ENCODE measurements at places on chromosomes 7 and 10.
A peak's percentile ranks its signal among the peaks of the same experiment; 100 is the strongest.

- DNase-seq, result no peak
These were observed 44.2 kb downstream of the DRGX start for GRCh38 chr10:49351669-49352068.

GRCh38 chr7:1844951-1845390 is 174.9 kb downstream of the ELFN1 start:
- DNase-seq, result no peak

GRCh38 chr10:103278862-103279298 is 1.9 kb downstream of the INA start:
- no peak for DNase-seq

- no peak for DNase-seq
These were observed 289.7 kb downstream of the TCF7L2 start for GRCh38 chr10:113239566-113240350.

DNA sequence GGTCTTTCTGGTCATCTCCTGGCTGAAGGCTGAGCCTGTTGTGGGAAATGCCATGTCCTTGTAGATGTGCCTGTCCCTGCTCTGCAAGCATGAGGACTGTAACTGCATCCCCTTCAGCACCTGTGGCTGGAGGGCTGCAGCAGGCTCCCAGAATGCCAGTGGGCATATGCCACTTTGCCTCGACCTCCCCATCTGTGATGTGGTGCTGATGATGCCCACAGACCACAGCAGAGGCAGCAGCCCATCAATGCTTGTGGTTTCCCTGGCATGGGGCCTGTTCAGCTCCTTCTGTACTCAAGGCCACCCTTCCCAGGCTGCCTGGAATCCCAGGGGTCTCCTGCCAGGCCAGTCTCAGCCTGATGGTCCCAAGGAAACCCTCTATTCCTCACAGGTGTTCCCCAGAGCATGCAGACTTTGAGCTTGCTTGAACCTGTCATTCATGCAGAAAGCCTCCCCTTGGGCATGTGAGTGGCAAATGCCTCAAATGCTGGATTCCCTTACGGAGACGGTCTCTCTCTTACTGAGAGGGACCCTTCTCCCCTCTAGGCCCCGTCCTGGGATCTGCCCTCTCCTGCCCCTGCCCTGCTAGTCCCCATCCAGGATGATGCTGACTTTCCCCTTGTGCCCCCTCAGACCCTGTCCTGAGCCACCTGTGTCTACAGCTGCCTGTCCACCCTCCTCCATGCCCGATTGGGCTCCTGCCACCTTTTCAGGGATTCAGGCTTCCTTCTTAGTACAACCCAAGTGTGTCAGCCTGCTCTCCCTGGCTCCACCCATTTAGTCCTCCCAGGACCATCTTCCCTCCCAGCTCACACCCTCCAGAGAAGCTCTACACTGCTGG is 50.9 kb upstream of the ANTXRL start:
- no peak for DNase-seq

DNA sequence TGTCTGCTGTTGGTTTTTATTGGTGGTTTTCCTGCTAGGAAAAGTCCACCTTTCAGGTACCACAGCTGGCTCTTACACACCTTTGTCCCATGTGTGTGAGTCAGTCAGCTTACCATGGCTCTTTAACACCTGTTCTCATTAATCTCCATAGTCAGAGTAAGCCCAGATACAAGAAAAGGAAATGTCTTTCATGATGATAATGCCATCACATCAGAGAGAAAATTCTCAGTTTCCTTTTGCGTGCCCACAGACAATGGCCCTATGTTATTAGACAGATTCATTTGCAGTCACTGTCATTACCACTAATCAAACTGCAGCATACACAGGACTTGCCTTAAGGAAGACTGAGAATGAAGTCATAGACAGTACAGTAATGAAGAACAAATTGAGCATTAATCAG is 1583.6 kb upstream of the LRRTM3 start:
- DNase-seq, result no peak

GRCh38 chr10:82942286-82943099 is 1067.5 kb downstream of the NRG3 start:
- DNase-seq, result no peak

GRCh38 chr7:18900803-18901202 is 216.6 kb downstream of the TWIST1 start:
- DNase-seq, result no peak

DNA sequence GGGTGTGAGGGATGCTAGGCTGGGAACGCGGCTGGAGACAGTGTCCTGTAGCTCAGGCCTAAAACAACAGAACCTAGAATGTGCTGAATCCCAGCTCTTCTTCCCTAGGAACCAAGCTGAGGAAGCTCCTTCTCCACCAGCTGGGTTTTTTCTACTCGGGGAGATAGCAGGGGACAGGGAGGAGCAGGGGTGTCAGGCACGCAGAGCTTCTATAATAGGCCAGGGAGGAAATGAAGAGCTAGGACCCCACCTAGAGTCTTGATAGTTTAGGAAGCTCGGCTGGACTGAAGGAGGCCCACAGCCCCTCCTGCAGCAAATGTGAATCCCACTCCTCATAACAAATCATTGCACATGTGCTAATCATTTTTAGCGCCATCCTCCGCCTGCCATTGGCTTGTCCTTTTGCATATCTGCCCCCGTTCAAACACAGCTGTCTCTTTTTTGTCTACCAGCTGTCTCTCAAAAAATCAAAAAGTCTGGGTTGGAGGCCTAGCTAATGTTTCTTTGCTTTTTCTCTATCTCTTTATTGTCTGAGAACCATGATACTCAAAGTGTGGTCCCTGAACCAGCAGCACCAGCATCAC is 24.1 kb upstream of the FAM180A start:
- no peak for DNase-seq

- peak; percentile 50 for DNase-seq
These were observed 11.2 kb upstream of the C10orf95 start for GRCh38 chr10:102462512-102463054.

DNA sequence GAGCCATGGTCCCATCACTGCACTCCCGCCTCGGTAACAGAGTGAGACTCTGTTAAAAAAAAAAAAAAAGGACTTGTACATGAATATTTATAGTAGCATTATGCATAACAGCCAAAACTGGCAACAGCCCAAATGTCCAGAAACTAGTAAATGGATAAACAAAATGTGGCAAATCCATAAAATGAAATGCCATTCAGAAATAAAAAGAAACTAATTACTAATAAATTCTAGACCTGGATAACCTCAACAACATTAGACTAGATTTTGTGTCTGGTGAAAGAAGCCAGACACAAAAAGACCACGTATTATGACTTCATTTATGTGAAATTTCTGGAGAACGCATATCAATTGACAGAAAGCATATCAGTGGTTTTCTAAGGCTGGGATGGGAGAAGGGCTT is 74.5 kb downstream of the HPSE2 start:
- no peak for DNase-seq

- DNase-seq, result no peak
These were observed 445.3 kb downstream of the HTR7 start for GRCh38 chr10:90412582-90412981.

DNA sequence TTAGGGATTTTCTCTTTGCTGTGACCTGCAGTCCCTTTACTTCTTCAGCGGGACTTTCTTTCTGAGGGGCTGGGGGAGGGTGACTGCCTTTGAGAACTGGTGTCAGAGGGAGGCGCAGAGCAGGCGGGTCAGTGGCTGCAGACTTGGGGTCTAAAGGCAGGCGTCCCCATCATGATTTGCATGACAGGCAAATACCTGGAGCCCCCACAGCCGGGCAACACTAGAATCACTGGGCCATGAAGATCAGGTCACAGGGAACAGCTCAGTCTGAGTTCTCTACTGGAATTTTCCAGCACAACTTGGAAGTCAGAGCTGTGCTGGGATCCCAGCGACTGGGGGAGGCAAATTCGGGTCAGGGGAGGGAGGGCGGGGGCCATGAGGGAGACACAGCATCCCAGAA is 29.2 kb upstream of the PITRM1 start:
- DNase-seq, result no peak

DNA sequence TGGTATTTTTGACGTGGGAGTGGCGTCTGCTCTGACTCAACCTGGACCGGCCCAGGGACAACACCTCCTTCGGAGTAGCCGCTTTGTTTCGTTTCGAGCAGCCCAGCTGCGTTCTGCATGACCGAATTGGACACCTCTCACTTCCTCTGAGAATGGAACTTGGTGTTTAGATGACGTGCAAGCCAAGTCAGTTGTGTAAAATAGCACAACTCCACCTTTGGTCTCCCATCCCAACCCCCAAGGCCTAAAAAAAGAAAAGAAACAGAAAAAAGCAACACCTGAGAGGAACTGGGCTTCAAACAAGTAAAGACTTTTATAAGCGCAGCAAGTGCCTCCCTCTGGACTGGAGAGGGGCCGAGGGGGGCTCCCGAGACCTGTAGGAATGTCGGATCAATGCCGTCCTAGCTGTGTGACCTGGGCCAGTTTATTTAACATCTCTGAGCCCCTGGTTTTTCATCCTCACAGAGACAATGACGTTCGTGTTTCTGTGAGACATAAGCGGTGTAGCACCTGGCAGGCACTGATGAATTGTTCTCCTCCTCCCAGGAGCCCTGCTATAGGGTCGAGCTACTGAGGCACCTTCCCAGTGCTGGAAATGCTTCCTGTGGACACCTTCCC is 52.0 kb upstream of the SMNDC1 start:
- peak; percentile 97 for DNase-seq

DNA sequence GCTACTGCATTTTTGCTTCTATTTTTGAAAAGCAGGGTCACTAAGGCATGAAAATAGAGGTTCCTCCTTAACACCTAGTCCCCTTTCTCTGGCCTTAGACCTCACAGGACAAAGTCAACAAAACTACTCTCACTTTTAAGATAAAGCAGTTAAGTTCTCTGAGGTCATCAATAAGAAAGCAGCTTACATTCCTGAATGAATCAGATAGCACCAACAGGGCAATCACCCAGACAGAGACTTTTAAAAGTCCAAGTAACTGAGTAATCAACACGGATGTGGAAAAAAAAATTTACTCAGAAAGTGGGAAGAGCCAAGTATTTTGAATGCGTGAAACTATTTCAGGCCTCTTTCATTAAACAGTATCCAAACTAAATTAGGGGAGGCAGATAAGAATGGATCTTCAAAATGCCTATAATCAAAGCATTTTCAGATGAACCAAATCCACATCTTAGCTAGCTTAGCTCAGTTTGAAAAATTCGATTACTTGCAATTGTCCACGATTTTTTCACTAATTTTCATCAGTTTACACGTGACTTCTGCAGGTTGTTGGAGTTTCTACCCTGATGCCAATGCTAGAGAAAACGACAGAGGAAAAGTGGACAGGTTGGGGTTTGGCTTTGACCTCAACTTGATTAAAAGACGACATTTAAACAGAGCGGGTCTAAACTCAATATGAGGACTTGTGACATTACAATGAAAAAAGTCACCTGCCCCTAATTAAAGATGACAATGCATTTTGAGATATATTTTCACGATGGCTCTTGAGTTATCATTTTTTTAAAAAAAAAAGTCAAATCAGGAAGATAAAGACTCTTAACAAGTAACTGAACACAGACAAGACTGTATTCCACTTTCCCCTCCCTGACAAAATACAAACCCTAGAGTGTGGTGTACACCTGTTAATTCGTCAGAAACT is 1.6 kb downstream of the BEND7 start:
- DNase-seq, result no peak

DNA sequence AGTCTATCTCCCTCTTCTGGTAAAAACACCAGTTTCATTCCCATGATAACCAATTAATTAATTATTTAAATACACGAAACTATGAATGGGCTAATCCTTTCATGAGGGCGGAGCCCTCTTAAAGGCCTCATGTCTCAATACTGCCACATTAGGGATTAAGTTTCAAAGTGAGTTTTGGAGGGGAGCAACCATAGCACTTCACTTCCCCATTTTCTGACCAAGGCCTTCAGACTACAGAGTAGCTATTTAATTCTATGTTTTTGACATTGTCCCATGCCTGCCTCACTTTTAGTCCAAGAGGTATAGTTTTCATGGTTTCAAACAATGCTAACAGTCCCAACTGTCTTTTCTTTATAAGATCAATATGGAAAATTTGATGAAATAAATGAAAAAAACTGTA is 618.6 kb downstream of the ZWINT start:
- DNase-seq, result no peak

GRCh38 chr7:41890631-41891274 is 187.9 kb upstream of the INHBA start:
- DNase-seq, result no peak

DNA sequence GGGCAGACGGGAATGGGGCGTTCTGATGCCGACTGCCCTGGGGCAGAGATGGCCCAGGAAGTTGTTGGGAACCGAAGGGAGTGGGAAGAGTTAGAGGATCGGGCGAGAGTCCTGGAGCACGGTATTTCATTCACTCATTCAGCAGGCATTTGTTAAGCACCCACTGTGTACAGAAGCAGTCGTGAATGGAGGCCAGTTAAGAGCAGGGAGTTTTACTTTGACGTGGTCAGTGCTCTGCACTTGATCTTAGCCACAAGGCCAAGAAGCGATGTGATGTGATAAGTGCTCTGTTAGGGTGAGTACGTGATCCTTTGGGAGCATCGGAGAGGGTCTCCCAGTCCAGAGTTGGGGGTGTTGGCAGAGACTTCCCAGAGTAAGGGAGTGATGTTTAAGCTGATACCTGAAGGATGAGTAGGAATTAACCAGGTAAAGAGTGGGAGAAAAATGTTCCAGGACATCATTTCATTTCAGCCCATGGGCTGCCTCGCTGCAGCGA is 890 bp downstream of the ZFYVE27 start:
- no peak for DNase-seq

DNA sequence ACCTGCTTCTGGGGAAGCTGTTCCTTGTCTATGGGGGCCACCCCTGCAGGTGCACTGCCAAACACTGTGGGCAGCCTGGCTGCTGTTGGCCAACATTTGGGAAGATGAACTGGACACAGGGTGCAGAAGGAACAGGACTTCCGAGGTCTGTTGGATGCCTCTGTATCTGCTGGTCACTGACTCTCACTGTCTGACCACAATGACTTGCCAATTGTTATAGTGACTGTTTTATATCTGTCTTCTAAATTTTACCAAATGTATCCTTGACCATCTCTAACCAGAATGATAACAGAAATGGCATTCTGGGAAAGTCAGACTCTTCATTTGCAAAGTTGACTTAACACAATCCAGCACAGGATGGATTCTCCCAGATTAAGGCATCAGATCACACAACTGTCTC is 214.0 kb upstream of the PRSS58 start:
- no peak for DNase-seq

DNA sequence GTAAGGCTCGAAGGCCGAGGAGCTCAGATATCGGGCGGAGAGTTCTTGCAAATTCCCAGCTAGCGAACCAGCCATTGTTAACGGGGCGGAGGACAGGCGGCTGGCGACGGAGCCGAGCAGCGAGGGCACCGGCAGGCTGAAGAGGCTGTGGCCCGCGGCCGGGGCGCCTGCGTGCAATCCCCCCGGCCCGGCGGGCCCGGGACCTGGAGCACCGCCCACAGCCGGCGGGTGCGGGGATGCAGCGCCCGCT is 4.1 kb downstream of the VAX1 start:
- no peak for DNase-seq

GRCh38 chr10:79445977-79446757 is 743 bp upstream of the ZCCHC24 start:
- DNase-seq, result no peak

DNA sequence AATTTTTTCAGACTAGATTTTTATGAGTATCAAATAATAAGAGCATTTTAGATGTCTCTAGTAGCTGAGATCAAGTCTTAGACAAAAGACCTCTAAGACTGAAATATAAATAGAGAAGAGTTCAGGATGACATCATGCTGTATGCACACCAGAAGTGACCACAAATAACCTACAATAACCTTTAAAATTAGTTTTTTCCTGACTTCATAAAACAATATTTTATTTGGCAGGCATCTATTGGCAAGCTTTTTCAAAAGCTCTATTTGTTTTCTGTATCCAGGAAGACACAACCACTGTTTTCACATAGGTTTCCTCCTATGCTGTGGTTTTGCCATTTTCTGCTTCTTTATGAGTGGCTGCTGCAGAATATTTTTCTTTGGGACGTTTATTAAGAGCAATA is 359.1 kb downstream of the CRPPA start:
- no peak for DNase-seq

GRCh38 chr10:112951359-112952281 is 1.6 kb downstream of the TCF7L2 start:
- DNase-seq, result peak; percentile 49
